ENCODE measurements at places on chromosomes 1 and 21.

DNA sequence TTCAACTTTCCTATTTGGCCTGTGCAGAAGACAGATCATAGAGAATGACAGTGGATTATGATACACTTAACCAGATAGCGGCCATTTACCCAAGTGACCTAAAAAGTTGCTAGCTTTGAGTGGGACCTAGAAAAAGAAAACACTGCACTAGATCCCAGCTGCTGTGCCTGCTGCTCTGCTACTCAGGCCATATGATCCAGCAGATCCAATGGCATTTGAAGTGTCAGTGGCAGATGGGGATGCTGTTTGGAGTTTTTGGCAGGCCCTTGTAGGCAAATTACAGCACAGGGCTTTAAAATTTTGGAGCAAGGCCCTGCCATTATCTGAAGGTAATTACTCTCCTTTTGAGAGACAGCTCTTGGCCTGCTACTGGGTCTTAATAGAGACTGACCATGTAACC, 74.0 kb upstream of the KCNE2 start:
- DNase-seq = no peak

DNA sequence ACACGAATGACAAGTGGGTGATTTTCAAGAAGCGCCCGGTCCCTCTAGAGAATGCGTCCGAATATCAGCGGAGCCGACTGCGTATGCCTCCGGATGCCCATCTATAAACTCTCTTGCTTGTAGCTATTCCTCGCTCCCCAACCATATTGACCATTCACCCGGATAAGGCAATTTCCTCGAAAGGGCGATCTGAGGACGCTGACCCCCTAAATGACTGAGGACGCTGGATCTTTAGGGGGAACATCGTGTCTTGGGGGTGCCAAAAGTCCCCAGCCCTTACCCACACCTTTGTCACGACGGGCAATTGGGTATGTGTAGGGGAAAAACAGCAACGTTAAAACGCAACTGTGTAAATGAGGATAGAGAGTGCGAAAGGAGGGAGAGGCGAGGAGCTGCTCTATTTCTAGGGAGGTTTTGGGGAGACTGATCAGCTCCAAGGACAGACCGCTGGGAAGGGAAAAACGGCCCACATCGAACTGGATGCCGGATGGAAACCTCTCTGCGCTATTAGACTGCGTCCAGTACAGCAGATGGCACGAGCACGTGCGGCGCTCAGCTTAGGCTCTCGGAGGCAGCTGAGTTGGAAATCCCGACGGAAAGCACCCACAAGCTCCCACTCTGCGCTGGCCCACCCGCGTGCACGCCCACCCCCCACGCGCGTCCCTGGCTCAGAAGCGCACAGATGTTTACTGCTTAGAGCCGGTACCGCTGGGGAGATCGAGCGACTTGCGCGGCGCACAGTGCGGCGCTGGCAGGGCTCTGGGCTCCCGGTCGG, 2.9 kb upstream of the PRRX1 start:
- DNase-seq = peak; percentile 30

GRCh38 chr1:198923993-198924392, 285.2 kb downstream of the PTPRC start:
- DNase-seq = no peak

GRCh38 chr21:31293986-31294385, 50.1 kb downstream of the TIAM1 start:
- DNase-seq = no peak

- no peak for DNase-seq
These were observed 305.0 kb downstream of the HLX start for GRCh38 chr1:221184131-221184794.

- DNase-seq = no peak
These were observed 93.8 kb downstream of the C21orf91 start for GRCh38 chr21:17725339-17725738.

GRCh38 chr1:33902486-33903209, 38.8 kb downstream of the HMGB4 start:
- DNase-seq = no peak

DNA sequence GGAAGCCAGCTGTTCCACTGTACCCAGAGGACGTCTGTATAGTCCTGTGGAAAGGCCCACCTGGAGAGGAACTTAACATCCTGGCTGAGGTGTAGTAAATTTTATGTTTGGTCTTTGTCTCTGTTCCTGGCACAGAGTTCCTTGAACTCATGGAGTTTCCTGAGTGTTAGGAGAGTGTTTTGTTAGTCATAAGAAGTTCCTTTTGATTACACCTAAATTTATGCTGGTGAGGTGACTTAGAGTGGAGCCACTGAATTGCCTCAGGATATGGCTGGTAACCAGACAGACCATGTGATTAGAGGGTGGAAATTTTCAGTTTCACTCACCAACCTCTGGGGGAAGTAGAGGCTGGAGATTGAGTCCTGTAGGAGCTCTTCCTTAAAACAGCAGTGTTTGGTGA, 57.9 kb downstream of the RASAL2 start:
- DNase-seq = no peak

GRCh38 chr1:210598135-210598652, 269.5 kb downstream of the HHAT start:
- DNase-seq = no peak

Measured in WERI-Rb-1 (cell line).